ENCODE measurements at places on chromosomes 12 and 14. TPM values are rescaled to one million over a fixed set of nuclear protein-coding genes. Genes with fewer than 3 reads are reported as not detected.

TMEM179 gene
- 3.0 TPM for polyA plus RNA-seq

FOXG1 gene
- not detected for polyA plus RNA-seq

C12orf54 gene
- 0.77 TPM for polyA plus RNA-seq

ZFHX2 gene
- polyA plus RNA-seq = 0.71 TPM

ITGB7 gene
- polyA plus RNA-seq = 1.7 TPM

RTL1 gene
- polyA plus RNA-seq = 0.01 TPM

PTPN6 gene
- polyA plus RNA-seq = 17.2 TPM

P2RX7 gene
- polyA plus RNA-seq = 2.0 TPM

Data from urinary bladder (tissue), 4 donors.